Panc1 (cell line): ENCODE measurements at places on chromosomes 16 and 17.

GRCh38 chr16:69474408-69474807 is 50.0 kb downstream of the CYB5B start:
- DNase-seq = no peak

GRCh38 chr17:57879437-57880085 is 29.7 kb upstream of the MRPS23 start:
- no peak for DNase-seq

DNA sequence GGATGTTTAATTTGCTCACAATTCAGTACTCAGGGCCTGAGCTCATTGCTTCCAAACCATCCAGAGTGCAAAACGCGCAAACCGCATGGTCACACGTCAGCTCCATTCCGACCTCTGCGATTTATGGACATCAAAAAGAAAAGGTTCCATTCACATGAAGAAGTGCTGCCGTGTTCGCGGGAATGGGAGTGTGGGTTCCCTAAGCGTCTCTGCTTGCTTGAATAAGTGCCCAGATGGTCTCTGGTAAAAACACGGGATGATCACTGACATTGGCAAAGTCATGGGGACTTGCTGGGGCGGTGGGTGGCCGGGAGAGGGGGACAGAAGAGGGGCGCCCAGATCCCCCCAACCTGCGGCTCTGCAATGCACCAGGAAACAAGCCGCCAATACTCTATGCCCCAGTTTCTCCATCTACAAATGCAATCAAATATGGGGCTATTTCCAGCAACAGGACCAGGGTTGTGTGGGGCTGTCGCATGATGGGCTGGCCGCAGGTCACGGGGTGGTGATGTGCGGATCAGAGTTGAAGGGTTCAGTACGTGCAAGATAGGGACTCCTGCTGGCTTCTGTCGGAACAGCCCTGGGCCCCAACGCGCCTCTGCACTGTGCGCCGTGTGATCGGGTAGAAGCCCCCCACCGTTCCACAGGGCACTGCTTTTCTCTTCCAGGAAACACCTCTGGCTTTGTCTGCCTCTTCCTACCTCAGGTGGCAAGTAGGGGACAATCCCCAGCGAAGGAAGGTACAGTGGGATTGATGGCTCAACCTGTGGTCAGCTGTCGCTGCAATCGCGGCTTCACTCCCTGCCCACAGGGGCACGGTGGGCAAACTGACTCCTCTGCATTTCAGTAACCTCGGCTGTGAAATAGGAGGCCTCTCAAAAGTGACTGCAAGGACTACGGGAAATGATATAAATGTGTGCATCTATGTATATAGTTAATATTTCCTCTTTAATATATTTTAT is 11.2 kb downstream of the FOXF1 start:
- no peak for DNase-seq

GRCh38 chr16:70483426-70483825 is 29.0 kb downstream of the FCSK start:
- no peak for DNase-seq

DNA sequence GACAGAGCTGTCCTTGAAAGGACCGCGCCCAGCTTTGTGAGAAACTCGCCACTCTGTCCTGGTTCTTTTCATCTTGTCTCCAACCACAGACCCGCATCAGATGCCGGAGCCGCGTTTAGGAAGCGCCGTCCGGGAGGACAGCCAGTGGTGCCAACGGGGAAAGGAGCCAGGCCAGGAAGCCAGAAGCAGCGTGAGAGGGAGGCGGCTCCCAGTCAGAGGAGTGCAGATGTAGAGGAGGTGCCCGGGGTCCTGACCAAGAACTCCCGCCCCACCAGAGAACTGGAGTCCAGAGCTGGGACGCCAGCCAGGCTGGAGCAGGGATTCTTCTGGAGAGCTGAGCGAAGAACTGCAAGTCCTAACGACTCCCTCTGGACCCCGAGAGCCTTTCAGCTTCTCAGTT is 49.3 kb upstream of the TNRC6C start:
- DNase-seq = no peak
